ENCODE measurements at places on chromosomes 1 and 21.

GRCh38 chr1:192579010-192579738 lies 3.6 kb downstream of the RGS1 start:
- DNase-seq = no peak

DNA sequence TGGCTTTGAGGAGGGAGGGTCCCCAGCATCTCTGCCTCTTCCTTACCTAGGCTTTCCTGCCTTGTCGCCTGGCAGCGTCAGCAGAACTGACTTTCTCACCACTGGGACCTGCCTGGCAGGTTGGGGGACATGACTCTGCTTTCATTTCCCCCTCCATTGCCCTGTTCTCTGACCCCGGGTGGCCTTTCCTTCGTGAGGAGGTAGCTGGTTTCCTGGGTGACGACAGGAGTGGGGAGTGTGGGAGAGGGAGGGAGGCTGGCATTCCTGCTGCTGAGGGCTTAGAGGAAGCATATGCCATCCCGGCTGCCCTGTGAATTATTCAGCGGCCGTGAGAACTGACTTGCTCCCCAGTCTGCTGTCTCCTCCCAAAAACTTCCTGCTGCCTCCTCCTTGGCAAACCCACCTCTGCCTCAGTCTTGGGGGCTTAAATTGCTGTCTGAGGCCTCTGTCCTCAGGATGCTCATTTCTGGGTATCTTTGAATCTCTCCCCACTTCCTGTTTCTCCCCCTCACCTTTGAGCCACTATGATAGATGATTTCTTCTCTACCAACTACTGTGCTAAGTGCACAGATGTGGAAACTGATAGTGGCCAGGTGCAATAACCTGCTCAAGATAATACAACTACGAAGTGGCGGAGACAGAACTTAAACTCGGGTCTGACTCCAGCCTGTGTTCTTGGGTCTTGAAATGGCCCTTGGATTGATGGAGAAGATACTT lies 182.0 kb upstream of the CSF3R start:
- no peak for DNase-seq

GRCh38 chr1:229325853-229326487 lies 16.9 kb downstream of the CCSAP start:
- no peak for DNase-seq

GRCh38 chr1:222310836-222311235 lies 237.1 kb downstream of the HHIPL2 start:
- DNase-seq = no peak

DNA sequence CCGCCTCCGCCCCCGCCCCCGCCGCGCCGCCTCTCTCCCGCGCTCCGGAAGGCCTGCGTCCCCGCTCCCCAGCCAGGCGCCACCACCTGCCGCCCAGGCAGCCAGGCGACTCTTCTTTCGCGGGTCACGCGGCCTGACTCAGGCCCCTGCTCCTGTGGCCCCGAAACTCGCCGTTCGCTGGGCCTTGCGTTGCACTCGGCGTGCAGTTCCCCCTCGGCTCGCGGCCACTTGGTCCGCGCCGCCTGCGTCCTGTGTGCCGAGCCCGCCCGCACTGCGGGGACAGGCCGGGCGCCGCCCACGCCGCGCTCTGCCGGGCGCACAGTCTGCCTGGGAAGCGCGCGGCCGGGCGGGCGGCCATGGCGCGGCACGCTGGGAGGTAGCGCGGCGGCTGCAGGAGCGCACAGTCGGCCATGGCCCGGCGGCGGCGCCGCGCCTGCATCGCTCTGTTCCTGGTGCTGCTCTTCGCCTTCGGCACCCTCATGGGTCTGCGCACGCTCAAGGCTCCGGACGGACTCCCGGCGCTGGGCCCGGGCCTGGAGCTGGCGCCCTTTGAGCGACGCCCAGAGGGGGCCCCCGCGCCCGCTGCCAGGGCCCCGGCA lies at the start of gene MANEAL:
Gene MANEAL, plus strand, starts transcription at position 75 of the 599 bp plus-strand sequence. Its CDS starts 336 bp downstream, at position 411.
- DNase-seq = peak; percentile 41

All from NCI-H446 treated with DMSO at 0.1 percent for 48 hours (cell line).